Hindlimb muscle (tissue), 1 donor: ENCODE measurements at places on chromosomes 4 and X. TPM values are rescaled to one million over a fixed set of nuclear protein-coding genes. Genes with fewer than 3 reads are reported as not detected.

DNA sequence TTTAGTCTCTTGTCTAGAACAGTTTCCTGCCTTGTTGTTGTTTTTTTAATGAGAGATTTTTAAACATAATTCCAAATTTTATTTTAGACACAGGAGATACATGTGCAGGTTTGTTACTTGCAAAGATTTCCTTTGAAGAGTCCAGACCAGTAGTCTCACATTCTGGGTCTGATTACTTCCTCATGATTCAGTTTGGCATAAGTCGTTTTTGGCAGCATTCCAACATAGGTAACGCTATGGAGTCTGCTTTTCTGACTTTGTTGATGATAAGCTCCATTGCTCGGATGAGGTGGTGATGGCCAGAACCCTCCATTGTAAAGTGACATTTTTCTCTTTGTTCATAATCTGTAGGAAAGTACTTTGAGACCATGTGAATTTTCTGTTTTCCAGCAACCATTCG, 74.7 kb downstream of the CLCN4 start:
- DNase-seq: no peak

DNA sequence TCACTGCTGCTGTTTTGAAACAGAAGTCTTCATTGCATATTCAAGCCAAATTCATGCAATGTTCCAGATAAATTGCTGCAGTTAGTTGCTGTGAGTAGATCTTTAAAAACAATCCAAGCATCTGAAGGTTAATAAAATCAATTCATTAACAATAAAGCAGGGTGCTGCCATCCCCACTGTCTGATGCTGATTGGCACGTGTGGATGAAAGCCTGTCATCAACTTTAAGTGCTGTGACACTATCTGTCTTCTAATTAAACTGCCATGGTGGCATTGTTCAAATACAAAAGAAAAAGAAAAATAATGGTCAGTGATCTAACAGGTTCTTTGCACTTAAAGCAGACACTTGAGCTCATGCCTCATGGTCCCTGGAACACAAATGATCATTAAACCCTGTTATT, 63.0 kb upstream of the MND1 start:
- no peak for DNase-seq

DNA sequence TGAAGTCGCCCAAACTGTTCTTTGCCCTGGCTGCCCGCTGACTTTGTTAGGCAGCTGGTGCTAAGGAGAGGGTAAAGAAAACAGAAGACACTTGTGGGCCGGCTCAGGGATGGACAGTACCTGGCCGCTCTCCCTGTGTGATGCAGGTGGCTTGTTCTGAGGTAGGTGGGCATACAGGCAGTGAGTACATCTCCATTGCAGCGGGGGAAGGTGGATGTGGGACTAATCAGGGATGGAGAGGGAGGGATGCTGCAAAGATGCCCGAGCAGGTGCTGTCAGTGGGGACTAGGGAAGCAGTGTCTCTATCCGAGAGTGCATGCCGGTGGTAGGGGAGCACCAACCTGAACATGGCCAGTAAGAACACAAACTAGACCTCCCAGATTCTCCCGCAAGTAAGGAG, 67.0 kb downstream of the SORBS2 start:
- DNase-seq: no peak

Gene STIM2
- polyA plus RNA-seq: 64.7 TPM

Gene SHROOM2
- polyA plus RNA-seq: 1.2 TPM

DNA sequence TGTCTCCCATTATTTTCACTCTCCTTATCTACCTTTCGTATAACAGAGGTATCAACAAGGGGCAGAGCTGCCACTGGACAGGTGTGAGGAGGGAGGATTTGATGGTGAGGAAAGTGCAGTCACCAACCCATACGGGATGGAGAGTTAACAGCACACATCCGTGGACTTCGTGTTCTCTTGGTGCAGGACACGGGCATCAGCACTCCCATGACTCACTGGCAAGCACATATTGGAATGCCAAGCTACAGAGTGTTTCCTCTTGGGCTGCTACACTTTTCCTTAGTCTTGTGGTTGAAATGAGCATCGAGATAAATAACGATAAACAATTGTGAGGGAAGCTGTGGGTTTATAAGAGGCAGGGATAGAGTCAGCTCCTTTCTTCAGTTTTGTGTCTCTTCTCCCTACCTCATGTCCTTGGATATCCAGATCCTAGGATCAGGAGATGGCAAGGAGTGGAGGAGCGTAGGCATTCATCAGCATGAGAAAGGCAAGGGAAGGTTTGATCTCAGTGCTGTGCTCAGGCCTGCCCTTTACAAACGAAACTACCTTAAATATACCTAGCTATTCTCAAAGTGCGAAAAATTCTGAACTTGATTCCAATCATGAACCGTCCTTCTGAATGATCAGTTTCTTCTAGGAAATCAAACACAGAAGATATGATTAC, 96.3 kb downstream of the ZNF827 start:
- DNase-seq: no peak

DNA sequence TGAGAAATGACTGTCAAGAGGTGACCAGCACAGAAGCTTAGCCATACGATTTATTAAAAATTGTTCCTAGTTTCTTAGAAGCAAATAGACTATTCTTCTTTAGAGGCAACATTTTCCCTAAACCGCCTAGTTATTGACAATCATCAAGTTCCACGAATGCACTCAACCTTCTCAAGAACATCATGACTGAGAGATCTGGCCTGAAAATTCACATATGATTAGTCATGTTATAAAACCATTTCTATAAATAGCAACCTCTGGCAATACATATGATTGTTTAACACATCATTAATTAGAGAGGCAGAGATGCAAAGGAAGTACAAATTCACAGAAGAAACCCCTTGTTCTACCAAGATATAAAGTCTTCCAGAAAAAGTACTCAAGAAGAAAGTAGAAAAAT, 6.7 kb downstream of the NUP62CL start:
- DNase-seq: no peak

DNA sequence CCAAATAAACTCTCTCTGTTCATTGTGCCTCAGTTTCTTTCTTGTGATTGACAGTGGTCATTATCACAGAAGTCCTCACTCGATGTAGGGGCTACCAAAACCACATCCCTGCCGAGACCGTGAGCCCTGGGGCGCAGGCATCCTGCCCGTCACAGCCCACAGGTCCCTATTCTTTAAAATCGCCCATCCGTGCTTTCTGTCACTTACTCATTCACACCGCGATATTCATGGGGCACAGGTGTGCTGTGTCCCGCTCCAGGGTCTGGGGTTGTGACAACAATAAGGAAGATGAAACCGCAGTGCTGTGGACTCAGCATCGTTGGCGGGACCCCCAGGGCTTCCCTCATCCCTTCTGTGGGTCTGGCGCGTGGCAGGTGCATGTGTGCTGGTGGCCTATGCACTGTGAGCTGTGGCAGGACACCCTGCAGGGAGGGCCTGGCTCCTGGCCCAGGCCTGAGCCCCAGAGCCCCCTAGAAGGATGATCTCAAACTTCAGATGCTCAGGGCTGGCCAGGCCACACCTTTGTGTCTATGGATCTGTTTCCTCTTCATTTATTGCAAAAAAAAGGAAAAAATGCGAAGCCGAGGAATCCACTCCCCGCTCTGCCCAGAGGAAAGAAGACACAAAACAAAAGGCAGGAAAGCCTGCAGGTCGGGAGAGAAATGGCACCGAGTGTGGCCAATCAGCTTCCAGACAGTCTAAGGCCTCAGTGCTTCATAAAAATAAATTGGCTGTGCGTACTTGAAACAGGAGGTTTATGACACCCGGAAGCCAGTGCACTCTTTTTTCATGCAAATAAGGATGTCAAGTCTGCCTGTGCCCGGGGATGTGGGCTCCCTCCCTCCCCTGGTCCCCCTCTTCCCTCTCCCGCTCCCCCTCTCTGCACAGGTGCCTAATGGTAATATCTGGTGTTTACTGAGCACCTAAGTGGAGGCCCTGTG, 109.5 kb upstream of the ADRA2C start:
- no peak for DNase-seq
